BE2C (cell line): ENCODE measurements at places on chromosomes 3 and 15.

GRCh38 chr3:82294609-82295008, 533.2 kb upstream of the GBE1 start:
- DNase-seq = no peak

GRCh38 chr3:72543246-72543645, 305.0 kb downstream of the SHQ1 start:
- DNase-seq = no peak

- DNase-seq = peak; percentile 76
These were observed at the start of gene CHST13 for GRCh38 chr3:126523745-126524428. CHST13 (plus strand) TSS chr3:126524155; CDS start chr3:126524333, 178 bp downstream.

- DNase-seq = no peak
These were observed 55.5 kb downstream of the SMAD6 start for GRCh38 chr15:66757521-66757920.

- no peak for DNase-seq
These were observed 105.3 kb upstream of the TOPAZ1 start for GRCh38 chr3:44136421-44136820.

GRCh38 chr3:151946606-151947005, 73.2 kb downstream of the SUCNR1 start:
- DNase-seq = no peak

GRCh38 chr3:156781310-156782230, 44.6 kb upstream of the LEKR1 start:
- no peak for DNase-seq

DNA sequence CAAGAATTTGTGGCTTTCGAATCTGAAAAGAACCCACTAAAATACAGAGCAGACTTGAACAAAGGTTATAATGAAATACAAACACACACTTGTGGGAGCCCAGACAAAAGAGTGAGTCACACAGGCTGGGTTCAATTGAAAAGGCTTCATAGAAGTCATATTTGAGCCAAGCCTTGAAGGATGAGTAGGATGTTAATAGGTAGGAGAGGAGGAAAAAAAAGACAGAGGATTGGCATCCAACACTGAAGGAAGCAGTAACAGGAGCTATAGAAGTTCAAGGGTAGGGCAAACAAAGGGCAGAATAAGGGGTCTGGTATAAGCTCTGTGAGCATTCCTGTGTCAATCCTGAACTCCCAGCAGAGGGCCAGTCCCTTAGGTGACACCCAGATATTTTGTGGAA, 325.4 kb downstream of the FOXP1 start:
- no peak for DNase-seq

- DNase-seq = no peak
These were observed 107.3 kb upstream of the TMC3 start for GRCh38 chr15:81481346-81481745.

- no peak for DNase-seq
These were observed 301.9 kb downstream of the RAP2B start for GRCh38 chr3:153463895-153464294.

DNA sequence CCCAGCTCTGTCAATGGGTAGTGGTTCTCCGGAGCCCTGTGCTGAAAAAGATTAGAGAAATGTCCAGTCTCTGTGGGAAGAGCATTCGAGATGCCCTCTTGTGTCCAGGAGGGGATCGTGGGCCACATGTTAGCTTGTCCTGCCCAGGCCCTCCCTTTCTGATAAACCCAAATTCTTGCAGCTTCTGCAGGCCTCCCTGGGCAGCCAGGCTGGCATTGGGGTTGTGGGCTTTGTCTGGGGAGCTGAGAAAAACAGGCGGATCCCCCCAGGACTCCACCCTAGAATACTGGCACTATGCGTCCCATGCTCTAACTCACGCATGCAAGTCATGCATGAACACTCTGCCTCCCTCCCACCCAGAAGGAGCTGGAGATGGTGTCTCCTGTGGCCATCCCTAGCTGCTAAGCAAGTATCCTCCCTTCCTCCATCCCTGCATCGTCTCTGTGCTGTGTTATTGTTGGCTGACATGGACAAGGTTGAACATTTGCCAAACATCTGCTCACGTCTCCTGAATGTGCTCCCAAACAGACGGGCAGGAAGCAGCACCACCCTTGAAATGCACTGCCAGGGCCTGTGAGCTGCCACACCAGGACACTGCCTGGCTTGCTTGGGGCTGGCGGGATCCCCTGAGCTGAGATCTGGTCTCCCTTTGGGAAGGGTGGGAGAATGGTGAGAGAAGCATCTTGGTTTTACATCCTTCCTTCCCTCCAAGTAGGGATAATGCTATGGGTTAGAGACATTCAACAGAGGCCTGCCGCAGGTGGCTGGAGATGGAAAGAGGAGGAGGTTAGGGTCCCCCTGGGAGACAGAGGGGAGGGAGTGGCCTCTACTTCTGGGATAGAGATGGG, 26.5 kb downstream of the CFAP161 start:
- peak; percentile 33 for DNase-seq

DNA sequence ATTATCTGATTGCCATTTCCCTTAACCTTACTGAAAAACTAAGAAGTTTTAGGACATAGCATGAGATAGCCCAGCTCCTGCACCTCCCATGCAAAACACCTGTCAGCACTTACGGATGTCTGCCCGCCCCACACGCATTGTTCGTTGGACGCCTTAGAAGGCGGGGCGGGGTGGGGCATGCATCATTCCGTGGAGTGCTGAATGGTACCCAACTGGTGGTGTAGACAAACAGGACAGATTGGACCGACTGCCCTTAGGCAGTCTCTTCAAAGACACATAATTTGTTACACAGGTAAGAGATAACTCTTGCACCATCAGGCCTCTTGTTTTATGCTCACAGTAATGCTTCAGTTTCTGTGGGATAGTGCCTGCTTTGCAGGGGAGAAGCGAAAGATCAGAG, 93.8 kb downstream of the SMAD6 start:
- DNase-seq = no peak

DNA sequence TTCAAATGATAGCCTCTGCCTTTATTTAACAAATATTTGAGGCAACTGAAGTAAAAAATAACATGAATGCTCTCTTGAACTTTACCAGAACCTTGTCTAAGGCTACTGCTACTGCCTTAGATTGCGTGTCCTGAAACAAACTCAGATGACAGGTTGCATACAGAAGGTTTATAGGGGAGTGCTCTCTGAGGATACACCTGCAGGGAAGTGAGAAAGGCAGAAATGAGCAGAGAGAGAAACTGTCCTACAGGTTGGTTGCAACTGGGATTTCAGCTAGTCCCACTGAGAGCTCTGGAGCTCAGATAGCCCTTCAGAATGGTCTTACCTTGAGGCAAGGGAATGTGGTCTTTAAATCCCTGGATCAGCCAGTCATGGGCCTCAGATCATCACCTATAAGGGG, 165.5 kb downstream of the IL5RA start:
- DNase-seq = no peak

- DNase-seq = no peak
These were observed 159.4 kb upstream of the UBE2E1 start for GRCh38 chr3:23646184-23646920.

- DNase-seq = no peak
These were observed 36.8 kb upstream of the NIT2 start for GRCh38 chr3:100297784-100298183.

- peak; percentile 76 for DNase-seq
These were observed 172.5 kb upstream of the TLE3 start for GRCh38 chr15:70269991-70270751.

- DNase-seq = no peak
These were observed 22.0 kb downstream of the WNT7A start for GRCh38 chr3:13857702-13858380.

DNA sequence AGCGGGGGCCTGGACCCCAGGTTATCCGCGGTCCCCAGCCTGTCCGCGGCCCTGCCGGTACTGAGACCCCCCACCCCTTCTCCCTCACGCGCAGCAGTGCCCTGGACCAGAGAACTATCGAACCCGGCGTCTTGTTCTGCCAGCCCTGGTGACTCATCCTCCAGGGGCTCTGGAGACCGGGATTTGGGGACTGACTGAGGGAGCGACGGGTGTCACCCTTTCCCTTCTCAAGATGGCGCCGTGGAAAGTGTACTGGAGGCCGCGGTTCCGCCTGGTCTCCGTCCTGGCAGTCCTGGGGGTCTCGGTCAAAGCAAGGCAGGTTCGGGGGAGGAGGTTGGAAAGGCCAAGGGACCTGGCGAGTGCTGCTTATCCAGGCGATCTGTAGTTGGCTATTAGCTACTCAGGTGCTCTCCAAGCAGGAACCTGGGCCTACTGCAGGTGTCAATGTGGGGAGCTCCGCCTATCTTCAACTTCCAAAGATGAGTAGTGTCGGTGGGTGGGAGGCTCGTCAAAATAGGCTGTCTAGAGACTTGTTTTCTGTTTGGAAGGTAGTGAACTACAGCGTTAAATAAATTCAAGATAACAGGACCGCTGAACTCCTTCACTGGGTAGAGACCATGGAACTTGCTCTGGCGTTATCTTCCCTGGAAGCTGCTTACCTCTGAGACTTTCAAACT, 790 bp downstream of the RAB5A start:
- DNase-seq = peak; percentile 26

DNA sequence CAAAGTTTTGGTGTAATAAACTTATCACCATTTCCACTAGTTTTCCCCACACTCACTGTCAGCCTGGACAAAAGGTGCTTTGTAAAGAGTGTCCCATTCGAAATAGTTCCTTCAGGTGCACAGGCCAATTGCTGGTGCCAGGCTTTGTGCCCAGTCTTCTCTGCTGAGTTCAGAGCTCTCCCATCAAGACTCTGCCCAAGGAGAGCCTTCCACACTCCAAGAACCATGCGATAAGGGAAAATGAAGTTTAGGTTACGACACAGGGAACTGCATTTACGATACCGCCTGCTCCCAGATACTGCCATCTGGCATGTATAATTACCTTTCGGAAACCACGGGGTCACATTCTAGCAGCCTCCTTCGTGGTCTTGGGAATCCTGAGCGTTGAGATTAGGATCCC, 379.6 kb downstream of the MECOM start:
- no peak for DNase-seq

- no peak for DNase-seq
These were observed 6.2 kb upstream of the OXTR start for GRCh38 chr3:8775602-8776001.

DNA sequence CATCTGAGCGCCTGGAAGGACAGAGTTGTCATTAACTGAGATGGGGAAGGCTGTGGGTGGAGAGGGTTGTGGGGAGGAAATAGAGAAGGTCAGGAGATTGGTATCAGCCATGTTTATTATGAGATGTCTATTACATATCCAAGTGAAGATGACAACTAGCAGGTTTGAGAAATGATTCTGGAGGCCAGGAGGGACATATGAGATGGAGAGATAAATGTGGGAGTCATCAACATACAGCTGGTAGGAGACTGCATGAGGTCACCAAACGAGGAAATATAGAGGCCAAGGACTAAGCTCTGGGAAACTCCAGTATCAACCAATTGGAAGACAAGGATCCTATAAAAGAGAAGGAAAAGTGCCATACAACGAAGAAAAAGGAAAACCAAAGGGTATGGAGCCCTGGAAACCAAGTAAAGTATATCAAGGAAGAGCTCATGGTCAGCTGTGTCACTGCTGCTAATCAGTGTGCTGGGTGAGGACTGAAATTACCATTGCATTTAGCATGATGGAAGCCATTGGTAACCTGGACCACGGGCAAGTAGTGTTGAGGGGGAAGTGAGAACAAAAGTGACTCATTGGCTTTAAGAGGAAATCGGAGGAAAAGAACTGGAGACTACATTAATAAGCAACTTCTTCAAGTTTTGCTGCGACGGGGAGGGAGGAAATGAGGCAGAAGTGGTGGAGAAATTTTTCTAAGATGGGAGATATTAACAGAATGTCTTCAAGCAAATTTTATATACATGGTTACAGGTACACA, 14.0 kb upstream of the UACA start:
- DNase-seq = no peak

DNA sequence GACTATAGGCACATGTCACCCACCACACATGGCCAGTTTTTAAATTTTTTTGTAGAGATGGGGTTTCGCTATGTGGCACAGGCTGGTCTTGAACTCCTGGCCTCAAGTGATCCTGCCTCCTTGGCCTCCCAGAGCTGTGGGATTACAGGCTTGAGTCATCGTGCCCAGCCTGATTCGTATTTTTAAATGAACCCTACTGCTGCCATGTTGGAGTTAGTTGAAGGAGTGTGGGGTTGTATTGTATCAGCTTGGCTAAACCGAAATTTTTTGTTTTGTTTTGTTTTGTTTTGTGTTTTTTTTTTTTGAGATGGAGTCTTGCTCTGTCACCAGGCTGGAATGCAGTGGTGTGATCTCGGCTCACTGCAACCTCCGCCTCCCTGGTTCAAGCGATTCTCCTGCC, 11.8 kb upstream of the ZNF770 start:
- no peak for DNase-seq

GRCh38 chr15:32786906-32787305, 69.1 kb downstream of the GREM1 start:
- no peak for DNase-seq

GRCh38 chr15:32682569-32682968, 35.2 kb upstream of the GREM1 start:
- no peak for DNase-seq

- no peak for DNase-seq
These were observed 8.6 kb upstream of the CSK start for GRCh38 chr15:74773329-74773728.

GRCh38 chr3:152626226-152626625, 208.7 kb upstream of the P2RY1 start:
- no peak for DNase-seq

GRCh38 chr15:81484086-81484955, 110.3 kb upstream of the TMC3 start:
- DNase-seq = no peak

DNA sequence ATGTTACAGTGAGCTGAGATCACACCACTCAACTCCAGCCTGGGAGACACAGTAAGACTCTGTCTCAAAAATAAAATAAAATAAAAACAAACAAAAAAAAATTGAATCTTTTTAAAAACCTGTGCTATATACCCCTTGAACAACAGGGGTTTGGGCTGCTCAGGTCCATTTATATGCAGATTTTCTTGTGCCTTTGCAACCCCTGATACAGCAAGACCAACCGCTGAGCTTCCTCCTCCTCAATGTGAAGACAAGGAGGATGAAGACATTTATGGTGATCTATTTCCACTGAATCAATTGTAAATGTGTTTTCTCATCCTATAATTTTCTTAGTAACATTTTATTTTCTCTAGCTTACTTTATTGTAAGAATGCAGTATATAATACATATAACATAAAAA, 831.0 kb upstream of the ARPP21 start:
- DNase-seq = no peak

DNA sequence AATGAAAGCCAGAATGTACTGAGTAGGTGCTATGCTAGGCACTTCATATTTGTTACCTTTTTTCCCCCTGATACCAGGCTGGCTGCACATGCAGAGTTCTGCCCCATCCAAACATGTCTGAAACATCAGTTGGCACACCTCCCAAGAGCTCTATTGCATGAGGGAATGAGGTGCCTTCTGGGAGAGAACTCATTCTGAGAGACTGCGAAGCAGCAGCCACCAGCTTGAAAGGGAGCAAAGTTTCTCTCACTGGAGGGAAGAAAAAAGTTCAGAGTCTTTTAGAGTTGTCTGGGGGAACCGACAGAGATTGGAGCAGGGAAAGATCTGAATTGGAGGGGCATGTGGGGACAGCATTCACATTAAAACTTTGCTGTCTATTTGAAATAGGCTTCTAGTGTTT, 84.1 kb downstream of the AGBL1 start:
- no peak for DNase-seq
